ENCODE measurements at places on chromosomes 11 and 22.

- DNase-seq: no peak
These were observed 201.2 kb downstream of the PGR start for GRCh38 chr11:100928426-100928825.

- no peak for DNase-seq
These were observed 46.5 kb downstream of the SEZ6L start for GRCh38 chr22:26215736-26216135.

DNA sequence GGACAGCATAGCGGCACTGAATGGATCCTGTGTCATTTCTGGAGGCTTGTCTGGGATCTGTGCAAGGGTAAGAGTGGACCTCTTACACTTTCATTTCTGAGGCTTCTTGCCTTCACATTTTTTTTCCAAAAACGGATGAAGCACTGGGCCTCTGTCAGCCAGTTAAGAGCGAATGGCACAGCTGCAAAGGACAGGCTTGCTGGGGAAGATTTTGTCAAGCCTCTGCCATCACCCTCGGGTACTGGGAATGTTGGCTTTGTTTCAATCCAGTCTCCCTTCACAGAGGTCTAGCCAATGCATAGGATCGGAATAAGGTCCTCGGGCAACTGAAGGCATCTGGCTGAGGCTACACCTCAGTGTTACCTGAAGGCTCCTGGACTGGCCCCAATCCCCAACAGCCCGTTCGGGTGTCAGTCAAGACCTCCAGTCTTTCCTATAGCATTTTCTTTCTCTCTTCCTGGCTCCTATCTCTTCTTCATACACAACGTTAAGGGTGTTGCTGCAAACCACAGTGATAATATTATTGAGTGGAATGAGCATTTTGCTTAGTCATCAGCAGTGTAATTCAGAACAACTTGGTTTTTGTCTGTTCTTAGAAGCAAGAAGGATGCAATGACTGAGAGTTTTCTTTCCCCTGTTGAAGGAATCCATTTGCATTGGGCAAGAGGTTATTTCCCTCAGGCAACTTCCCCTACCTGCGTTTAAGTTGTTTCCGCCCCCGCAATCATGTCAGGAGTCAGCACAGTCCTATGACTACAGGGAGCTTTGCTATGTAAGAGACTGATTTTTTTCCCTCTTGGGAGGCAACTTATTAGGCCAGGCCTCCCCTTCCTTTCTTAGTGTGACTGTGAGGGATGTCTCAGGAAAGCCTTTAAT lies 22.8 kb downstream of the NPAT start:
- DNase-seq: no peak

GRCh38 chr11:10778217-10778970 lies 27.3 kb downstream of the CTR9 start:
- DNase-seq: no peak

DNA sequence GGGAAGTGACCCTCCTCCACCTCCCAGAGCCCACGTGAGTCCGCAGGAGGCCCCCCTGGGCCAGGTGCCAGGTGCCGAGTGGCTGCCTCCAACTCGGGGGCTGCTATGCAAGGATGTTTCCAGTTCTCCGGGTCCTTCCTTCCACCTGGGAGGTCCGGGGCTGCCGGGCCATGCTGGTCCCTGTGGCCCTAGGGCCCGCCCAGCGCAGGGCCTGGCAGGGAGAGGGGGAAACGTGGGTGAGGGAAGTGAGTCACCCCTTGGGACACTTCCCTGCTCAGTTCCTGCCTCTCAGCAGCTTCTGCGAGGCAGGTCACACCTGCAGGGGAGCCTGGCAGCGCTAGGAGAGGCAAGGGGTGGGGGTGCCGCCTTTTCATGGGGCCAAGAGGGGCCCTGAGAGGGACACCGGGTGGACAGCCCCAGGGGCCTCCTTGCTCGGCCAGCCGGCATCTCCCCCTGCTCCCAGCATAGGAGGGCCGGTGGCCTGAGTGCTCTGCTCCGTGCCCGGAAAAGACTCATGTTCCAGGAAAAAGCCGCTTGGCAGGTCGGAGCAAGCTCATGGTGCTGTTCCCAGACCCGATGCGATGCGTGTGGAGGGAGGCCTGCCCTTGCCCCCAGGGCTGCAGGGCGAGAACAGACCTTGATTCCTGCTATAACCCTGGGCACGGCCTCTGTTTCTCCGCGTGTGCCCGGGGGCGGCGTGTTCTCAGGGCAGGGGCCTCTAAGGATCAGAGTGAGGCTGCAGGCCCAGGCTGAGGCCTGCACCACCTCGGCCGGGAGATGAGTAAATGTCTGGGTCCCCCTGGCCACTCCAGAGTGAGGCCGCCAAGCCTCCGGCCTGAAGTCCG lies 30.3 kb upstream of the WNT7B start:
- DNase-seq: no peak

DNA sequence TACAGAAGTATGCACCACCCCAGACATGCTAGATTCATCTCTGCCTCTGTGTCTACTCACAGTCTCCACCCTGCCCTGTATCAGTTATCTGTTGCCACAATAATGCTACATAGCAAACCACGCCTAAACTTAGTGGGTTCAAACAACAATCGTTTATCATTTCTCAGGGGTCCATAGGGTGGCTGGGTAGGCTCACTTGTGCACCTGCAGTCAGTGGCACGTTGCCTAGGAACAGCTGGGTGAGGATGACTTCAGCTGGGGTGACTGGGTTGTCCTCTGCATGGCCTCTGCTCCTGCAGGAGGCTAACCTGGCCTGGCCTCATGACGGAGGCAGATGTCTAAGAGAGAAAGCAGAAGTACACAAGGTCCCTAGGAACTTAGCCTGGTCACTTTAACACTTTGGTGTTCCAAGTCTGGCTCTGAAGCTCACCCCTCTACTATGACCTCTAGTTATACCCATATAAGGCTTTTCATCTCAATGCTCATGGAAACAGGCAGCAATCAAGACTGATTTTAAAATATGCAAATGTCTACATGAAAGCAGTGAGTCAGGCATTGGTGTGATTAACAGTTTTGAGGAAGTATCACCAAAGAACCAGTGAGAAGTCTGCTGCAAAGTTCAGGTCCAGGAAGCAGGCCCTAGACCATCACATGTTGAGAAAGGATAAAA lies 10.7 kb downstream of the OLFML1 start:
- no peak for DNase-seq

DNA sequence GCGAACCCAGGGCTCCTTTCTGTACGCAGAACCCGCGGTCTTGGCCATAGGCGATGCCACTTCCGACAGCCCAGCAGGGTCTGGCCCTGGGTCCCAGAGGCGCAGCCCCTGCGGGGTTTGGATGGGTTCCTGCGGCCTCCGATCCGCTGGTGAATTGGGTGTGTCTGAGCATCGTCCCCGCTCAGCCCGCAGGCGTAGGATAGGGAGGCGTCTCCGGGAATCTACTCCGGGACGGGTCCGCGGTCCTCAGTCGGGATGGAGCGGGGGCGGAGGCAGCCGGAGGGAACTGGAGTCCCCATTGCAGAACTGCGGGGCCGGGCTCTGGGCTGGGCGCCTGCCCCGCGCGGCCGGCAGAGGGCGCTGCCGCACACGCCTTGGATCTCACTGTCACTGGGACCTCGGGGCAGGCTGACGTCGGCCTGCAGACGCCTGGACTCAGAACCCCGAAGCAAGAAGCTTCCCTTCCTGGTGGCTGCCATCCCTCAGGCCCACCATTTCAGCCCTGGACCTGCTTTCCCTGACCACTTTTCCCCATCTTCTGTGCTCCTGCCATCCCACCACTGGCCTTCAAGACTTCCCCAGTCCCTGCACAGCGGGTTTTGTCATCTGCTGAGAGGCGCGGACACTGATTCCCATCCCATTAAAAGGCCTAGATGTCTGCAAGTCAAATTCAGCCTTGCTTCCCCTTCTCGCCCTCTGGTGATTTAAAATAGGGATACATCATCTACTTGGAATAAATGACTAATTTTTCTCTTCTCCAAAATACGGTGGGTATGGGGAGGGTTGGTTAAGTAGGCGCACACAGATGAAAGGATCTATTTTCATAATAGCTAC lies 38.3 kb upstream of the CREB3L1 start:
- DNase-seq: peak; percentile 86

- no peak for DNase-seq
These were observed 80.8 kb downstream of the TNRC6B start for GRCh38 chr22:40258501-40258915.

- DNase-seq: no peak
These were observed 11.6 kb downstream of the PANX1 start for GRCh38 chr11:94140154-94140655.

DNA sequence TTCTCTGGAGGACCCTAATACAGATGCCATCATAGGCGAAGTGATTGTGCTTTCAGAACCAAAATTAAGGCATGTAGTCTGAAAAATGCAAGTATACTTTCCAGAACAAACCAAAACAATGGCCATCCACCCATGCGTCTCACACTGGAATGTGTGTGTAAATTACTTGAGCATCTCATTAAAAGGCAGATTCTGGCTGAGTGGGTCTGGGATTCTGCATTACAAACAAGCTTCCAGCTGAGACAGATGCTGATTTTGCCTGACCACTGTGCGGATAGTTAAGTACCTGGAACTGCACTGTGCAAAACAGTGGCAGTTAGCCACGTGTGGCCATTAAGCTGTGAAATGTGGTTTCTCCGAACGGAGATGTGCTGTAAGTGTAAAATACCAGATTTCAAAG lies 26.2 kb downstream of the RRP7A start:
- no peak for DNase-seq

All from T-helper 1 cell (primary cell).